Left ventricle myocardium inferior (tissue), 1 donor: ENCODE measurements at places on chromosomes 6 and 20. TPM values are rescaled to one million over a fixed set of nuclear protein-coding genes. Genes with fewer than 3 reads are reported as not detected.

TPBG gene
- 2.6 TPM for total RNA-seq

PMEPA1 gene
- 36.4 TPM for total RNA-seq

HLA-DQA2 gene
- 1.8 TPM for total RNA-seq

NRN1 gene
- 8.8 TPM for total RNA-seq

FUT9 gene
- not detected for total RNA-seq

BLCAP gene
- total RNA-seq: 91.8 TPM

MCHR2 gene
- not detected for total RNA-seq

PARD6B gene
- 3.4 TPM for total RNA-seq

CLPSL1 gene
- not detected for total RNA-seq

FGD2 gene
- total RNA-seq: 6.0 TPM

DNA sequence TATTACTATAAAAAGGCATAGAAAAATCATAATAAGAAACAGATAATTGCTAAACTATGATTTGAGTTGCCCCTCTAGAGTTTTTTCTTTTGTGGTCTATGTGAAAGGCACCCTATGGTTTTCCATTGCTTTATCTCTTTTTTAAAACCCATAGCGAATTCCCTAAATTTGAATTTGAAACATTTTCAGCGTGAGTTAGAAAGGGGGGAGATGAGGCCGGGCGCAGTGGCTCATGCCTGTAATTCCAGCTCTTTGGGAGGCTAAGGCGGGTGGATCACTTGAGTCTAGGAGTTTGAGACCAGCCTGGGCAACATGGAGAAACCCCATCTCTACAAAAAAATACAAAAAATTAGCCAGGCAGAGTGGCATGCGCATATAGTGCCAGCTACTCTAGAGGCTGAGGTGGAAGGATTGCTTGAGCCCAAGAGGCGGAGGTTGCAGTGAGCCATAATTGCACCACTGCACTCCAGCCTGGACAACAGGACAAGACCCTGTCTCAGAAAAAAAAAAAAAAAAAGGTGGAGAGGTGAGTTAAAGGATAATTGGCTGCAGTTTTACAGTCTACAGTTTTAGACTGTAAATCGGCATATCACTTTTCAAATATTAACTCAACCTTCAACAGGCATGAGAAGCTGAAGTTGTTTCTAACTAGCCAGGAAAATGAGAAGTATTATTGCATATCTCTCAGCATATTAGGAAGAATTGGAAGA is 46.3 kb downstream of the SHLD1 start:
- no peak for DNase-seq

- no peak for DNase-seq
Measured at GRCh38 chr20:38166703-38167233, 1.7 kb upstream of the TGM2 start.

DNA sequence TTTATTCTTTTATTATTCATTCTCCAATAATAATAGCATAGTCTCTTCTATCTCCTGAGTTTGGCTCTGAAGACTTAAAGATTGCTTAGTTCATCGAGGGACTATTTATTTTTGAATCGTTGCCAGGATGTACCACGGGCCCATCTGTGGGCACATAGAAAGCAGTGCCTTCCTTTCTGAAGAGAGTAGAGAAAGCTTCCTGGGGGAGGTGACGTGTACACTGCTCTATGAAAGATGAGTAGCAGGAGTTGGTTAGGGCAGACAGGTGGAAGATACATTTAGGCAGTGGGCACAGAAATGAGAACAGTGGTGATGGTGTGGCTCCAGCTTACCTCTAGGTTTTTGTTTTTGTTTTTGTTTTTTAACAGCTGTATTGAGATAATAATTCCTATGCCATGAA is 98.4 kb downstream of the CDKAL1 start:
- DNase-seq: no peak

DNA sequence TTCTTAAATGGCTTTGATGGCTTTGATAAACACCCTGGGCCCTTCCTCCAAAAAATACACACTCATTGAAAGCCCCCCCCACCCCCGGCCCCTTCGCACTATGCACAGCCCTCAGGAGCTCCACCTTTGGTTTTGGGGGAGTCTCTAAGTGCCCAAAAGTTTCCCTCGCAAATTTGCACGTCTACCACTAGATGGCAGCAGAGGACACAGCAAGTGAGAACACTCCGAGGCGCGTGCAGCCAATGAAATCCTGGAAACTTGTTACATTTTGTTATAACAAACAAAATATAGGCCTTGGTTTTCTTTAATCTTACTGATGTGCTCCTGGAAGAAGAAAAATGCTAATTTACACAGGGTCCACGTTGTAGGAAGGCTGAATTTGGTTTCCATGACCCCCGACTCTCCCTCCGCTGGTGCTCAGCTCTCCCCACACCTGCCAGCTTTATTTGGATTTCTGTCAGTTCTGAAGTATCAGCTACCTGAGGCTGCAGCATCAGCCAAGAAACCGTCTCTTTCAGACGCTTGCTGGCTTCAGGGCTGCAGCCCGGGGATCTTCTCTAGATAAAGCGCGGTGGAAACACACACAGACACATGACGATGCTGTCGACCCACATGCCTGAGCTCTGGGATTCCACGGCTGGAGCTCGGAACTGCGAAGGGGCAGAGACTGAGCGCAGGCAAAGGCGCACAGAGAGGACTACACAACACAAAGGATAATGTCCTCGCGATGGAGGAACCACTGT is 148.3 kb upstream of the RPS6KA2 start:
- no peak for DNase-seq

- DNase-seq: no peak
Measured at GRCh38 chr20:13267231-13267630, 46.2 kb downstream of the ISM1 start.

GRCh38 chr6:117425431-117426153 is at the start of gene ROS1:
ROS1 (minus strand) TSS chr6:117425942; CDS start chr6:117425656, 286 bp downstream.
- DNase-seq: no peak

- DNase-seq: no peak
Measured at GRCh38 chr20:50904067-50904570, 27.1 kb downstream of the ADNP start.

DNA sequence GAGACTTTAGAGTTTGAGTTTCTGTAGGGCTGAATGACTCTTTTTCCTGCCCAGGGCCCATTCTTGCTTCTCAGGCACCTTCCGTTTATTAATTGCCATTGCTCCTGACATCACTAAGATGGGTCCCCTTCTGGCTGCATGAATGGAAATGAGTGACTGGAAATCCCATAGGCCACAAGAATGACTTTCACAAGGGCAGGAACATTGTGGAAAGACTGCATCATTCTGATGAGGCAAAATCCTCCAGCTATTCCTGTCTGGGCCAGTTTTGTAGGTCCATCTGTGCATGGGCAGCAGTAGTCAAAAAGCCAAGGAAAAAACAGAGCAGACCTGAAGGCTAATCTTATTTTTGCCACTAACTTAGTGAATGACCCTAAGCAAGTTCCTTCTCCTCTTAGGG is 19.3 kb downstream of the TMEM74B start:
- no peak for DNase-seq

DNA sequence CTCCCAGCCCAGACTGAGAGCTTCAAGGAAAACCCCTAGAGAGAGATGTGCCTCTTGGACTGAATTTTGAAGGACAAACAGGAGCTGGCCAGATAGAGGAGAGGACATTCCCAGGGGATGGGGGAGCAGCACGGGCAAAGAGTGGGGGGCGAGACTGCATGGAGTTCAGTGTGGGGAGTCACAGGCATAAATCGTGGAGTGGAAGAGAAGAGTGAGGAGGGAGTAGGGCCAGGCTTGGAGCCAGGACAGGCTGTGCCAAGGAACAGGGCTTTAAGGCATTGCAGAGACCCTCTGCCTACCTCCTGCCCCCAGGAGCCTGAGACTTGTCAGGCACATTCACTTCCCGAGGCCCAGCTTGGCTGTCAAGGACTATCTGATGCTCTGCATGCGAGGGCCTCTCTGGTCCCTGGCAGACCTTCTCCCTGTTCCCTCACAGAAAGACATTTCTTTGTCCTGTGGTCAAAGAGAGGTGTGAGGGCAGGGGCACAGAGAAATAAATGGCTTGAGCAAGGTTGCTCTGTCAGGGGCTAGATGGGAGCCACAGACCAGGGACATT is 5.2 kb upstream of the SLC22A7 start:
- no peak for DNase-seq

DNA sequence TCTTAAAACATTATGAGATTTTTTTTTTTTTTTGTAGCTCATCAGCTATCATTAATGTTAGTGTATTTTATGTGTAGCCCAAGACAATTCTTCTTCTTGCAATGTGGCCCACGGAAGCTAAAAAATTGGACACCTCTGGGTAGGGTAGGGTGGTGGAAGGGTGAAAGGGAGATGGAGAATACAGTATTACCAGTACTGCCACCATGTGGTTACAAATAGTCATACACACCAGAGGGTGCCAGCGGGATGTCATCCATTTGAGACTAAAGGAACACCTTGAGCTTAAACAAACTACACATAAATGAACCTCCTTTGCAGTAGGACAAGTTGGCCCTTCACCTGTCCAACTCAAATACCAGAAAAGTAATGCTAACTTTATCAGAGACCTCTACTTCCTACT is 601.9 kb downstream of the HTR1B start:
- no peak for DNase-seq

DNA sequence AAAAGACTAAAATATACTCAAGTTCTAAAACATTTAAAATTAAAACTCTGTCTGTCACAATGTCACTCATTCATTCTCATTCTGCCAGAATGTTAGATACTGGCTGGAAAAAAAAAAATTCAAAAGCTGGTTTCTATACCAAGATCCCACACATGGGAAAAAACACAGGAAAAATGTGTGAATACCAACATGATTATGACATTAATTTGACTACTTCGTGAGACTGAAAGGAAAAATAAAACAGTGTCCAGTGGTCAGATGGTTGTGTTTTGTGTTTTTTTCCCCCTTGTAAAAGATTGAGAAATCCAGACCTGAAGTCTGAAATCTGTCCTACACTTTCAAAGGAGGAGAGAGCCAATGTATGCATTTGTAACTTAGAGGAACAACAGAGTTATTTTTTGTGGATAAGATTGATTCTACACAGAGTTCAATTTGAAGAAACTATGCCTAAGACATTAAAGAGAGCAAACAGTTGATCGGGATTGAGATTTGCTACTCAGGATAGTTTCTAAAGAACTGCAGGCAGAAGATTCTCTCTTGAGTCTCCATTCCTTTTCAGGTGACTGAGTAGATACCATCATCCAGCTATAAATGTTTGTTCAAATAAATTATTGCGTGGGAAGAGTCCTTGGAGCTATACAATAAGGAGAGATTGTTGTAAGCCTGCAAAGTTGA is 39.2 kb upstream of the TXLNB start:
- no peak for DNase-seq

DNA sequence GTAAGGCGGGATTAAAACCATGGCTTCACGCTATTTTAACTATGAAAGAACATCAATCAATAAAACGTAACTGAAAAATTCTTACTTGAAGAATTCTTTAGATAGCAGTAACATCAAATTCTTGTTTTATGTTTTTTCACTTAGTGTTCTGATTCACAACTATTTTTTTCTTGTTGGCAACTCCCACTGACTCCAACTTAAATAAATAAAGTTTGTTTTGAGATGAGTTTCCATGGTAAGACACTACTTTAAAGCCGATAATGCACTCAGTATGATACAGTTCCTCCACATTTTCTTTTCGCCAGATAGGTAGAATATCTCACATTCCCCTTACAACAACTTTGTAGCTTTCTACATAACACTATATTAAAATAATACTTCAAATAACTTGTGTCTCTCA is 33.1 kb upstream of the CNKSR3 start:
- no peak for DNase-seq

- no peak for DNase-seq
Measured at GRCh38 chr6:116099036-116099435, 1.6 kb upstream of the NT5DC1 start.

GRCh38 chr6:101760843-101761621 is 367.5 kb downstream of the GRIK2 start:
- no peak for DNase-seq

DNA sequence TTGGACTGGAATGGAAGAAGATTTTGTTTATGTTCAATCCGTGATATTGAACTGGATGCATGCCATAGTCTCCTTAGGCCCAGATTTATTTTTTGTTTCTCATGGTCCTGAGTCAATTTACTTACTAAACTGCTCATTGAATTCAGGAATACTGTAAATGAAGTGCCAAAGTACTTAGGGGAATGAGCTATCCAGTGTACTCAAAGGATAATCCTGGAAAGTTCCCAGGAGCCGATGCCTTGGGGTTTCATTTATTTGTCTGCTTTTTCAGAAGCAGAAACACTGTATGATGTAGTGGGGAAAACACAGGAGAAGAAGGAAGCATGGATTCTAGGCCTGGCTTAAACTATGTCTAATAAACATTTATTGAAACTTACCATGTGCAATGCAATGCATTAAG is 56.1 kb upstream of the THEMIS start:
- no peak for DNase-seq

- DNase-seq: no peak
Measured at GRCh38 chr6:116359131-116359530, 11.6 kb upstream of the DSE start.

- peak; percentile 6 for DNase-seq
Measured at GRCh38 chr6:34520645-34521462, 35.3 kb downstream of the SPDEF start.

- no peak for DNase-seq
Measured at GRCh38 chr6:138012682-138013081, 94.5 kb downstream of the PERP start.

- no peak for DNase-seq
Measured at GRCh38 chr6:81818901-81819361, 66.5 kb upstream of the TENT5A start.

DNA sequence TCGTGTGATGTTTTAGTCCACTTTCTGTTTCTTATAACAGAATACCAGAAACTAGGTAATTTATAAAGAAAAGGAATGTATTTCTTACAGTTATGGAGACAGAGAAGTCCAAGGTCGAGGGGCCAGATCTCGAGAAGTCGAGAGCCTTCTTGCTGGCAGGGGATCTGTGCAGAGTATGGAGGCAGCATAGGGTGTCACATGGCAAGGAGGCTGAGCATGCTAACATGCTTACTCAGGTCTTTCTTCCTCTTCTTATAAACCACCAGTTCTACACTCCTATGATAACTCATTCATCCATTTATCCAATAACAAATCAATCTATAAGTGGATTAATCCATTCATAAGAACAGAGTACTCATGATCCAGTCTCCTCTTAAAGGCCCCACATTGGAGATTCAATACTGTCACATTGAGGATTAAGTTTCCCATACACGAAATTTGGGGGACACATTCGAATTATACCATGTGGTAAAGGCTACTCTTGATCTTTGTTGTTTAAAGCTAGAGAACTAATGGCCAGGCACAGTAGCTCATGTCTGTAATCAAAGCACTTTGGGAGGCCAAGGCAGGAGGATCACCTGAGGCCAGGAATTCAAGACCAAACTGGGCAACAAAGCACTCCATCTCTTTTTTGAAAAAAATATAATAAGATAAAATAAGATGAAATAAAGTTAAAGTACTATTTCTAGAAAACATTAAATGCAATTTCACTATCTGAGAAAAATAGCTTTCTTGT is 2.1 kb downstream of the GOPC start:
- no peak for DNase-seq

GRCh38 chr20:63686492-63687321 is 9.7 kb upstream of the TNFRSF6B start:
- DNase-seq: peak; percentile 78

GRCh38 chr6:25224242-25224641 is 54.9 kb upstream of the CARMIL1 start:
- no peak for DNase-seq
